Articular chondrocyte of knee joint (primary cell): ENCODE measurements at places on chromosomes 16 and 17. TPM values are rescaled to one million over a fixed set of nuclear protein-coding genes. Genes with fewer than 3 reads are reported as not detected.

The PRAC1 gene
- total RNA-seq, result not detected in 2 replicates

The MFAP4 gene
- total RNA-seq, result 3.7 and 6.8 TPM in 2 replicates

The GPR142 gene
- total RNA-seq, result not detected in 2 replicates

The GDPD1 gene
- total RNA-seq, result 0.39 and 0.86 TPM in 2 replicates

The C16orf86 gene
- total RNA-seq, result 2.9 and 3.9 TPM in 2 replicates

The PRSS8 gene
- not detected in 2 replicates for total RNA-seq

The UBFD1 gene
- total RNA-seq, result 83.9 and 113 TPM in 2 replicates

The LRRC37A gene
- 1.3 and 7.2 TPM in 2 replicates for total RNA-seq

The CCL4L2 gene
- total RNA-seq, result not detected in 2 replicates

The KRTAP4-6 gene
- not detected in 2 replicates for total RNA-seq

The SLC5A2 gene
- total RNA-seq, result not detected in 2 replicates

The OR1F1 gene
- not detected in 2 replicates for total RNA-seq

The NPIPB9 gene
- 6.1 and 6.7 TPM in 2 replicates for total RNA-seq

The MPO gene
- total RNA-seq, result 0.11 and 0.26 TPM in 2 replicates

The MT1G gene
- total RNA-seq, result 0.65 TPM in 1 of 2 replicates, not detected in the other

The TBC1D26 gene
- 0.11 and 0.13 TPM in 2 replicates for total RNA-seq

The SPNS2 gene
- 0.65 and 1.3 TPM in 2 replicates for total RNA-seq

The PDPR gene
- 22.9 and 28.2 TPM in 2 replicates for total RNA-seq

The HCRT gene
- not detected in 2 replicates for total RNA-seq

The CHD9NB gene
- 1.0 and 1.9 TPM in 2 replicates for total RNA-seq

The ZSCAN10 gene
- not detected in 2 replicates for total RNA-seq

The GGT6 gene
- total RNA-seq, result not detected in 2 replicates

The FOXJ1 gene
- total RNA-seq, result not detected in 2 replicates

The TPSD1 gene
- total RNA-seq, result not detected in 2 replicates

The MPDU1 gene
- total RNA-seq, result 93.2 and 97.4 TPM in 2 replicates

The WNK4 gene
- total RNA-seq, result under 0.01 TPM in 1 of 2 replicates, not detected in the other

The AGRP gene
- not detected in 2 replicates for total RNA-seq

The CACNG5 gene
- total RNA-seq, result not detected in 2 replicates

The HBM gene
- total RNA-seq, result not detected in 2 replicates

The SMIM36 gene
- total RNA-seq, result not detected in 2 replicates

The NECAB2 gene
- total RNA-seq, result 0.13 TPM in 1 of 2 replicates, not detected in the other

The TP53TG3F gene
- total RNA-seq, result not detected in 2 replicates

The CALB2 gene
- 0.43 and 0.78 TPM in 2 replicates for total RNA-seq

The KATNIP gene
- total RNA-seq, result 24.0 and 25.1 TPM in 2 replicates

The SLC6A2 gene
- not detected in 2 replicates for total RNA-seq

The KRT27 gene
- total RNA-seq, result not detected in 2 replicates

The SBK1 gene
- not detected in 2 replicates for total RNA-seq

The GPR179 gene
- under 0.01 TPM in 2 replicates for total RNA-seq

The CCL8 gene
- total RNA-seq, result 0.97 and 1.2 TPM in 2 replicates

The CBFA2T3 gene
- total RNA-seq, result not detected in 2 replicates

The APOBR gene
- total RNA-seq, result not detected in 2 replicates

The SLC13A2 gene
- not detected in 2 replicates for total RNA-seq

The CLEC3A gene
- total RNA-seq, result 0.22 and 0.52 TPM in 2 replicates

The RTN4RL1 gene
- 8.4 and 13.0 TPM in 2 replicates for total RNA-seq

The HSD17B1 gene
- total RNA-seq, result 0.39 and 0.86 TPM in 2 replicates

The OR1A1 gene
- total RNA-seq, result not detected in 2 replicates

The MYH10 gene
- 53.5 and 54.2 TPM in 2 replicates for total RNA-seq

The CCL7 gene
- total RNA-seq, result 3.9 and 6.0 TPM in 2 replicates

The MYL11 gene
- total RNA-seq, result not detected in 2 replicates

The KRT9 gene
- not detected in 2 replicates for total RNA-seq

The ITGA2B gene
- total RNA-seq, result 0.11 and 0.39 TPM in 2 replicates

The NAA60 gene
- 18.6 and 19.1 TPM in 2 replicates for total RNA-seq
